ENCODE measurements at places on chromosomes 2 and 18.
A peak's percentile ranks its signal among the peaks of the same experiment; 100 is the strongest.

DNA sequence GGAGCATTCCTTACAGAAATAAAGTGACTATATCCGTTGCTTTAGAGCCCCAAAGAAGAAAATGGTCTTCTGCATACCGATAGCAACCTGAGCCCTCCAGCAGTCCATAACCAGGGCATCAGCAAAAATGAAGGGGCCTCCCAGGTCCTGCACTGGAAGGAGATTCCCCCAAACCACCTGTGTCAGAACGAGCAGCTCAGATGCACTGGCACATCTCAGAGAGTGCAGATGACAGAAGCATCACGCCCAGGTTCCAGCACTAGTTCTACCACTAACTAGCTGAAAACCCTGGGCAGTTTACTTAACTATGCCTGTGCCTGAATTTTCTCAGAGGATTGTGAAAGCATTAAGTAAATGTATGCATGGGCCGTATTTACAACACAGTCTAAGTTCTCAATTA, 466.7 kb upstream of the MYT1L start:
- no peak for DNase-seq

GRCh38 chr2:134573085-134573370, 145.8 kb downstream of the TMEM163 start:
- DNase-seq: no peak

GRCh38 chr18:26468931-26469340, 79.4 kb downstream of the KCTD1 start:
- no peak for DNase-seq

GRCh38 chr2:120732506-120733237, 3.0 kb upstream of the GLI2 start:
- no peak for DNase-seq

DNA sequence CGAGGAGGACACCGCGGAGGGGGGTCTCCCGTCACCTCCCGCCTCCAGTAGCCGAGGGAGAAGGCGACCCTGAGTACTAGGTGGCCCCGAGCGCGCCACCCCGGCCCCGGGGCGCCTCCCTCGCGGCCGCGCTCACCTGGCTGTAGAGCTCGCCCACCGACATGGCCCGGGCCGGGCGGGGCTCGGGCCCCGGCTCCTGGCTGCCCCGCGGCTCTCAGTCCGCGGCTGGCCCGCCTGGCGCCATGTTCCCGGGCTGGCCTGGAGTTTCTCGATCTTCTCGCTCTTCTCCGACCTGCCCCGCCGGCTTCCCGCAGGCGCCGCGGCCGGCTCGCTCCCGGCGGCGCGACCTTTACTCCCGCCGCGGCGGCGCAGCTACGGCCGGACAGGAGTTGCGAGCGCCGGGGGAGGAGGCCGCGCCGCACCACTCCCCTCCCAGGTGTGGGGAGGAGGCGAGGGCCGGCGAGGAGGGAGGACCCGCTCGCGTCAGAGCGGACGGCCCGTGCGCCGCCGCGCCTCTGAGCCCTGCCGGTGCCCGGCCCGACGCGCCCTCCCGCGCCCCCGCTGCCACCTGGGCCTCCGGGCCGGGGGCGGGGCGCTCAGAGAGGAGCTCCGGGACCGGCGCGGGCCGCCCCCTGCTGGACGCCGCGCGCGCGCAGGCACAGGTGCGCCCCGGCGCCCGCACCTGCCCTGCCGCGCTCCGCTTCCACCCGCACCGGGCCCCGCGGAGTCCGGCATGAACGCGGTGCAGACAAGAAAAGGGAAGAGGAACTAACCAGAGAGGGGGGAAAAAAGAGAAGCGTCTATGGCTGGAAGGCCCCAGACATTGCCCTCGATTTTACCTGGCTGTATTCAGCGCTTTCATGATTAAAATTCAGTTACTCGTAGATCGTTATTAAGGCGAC, at the start of gene MYO5B:
MYO5B (minus strand) TSS at position 517 of the 902 bp plus-strand sequence; CDS start at position 163, 354 bp downstream.
- peak; percentile 41 for DNase-seq

DNA sequence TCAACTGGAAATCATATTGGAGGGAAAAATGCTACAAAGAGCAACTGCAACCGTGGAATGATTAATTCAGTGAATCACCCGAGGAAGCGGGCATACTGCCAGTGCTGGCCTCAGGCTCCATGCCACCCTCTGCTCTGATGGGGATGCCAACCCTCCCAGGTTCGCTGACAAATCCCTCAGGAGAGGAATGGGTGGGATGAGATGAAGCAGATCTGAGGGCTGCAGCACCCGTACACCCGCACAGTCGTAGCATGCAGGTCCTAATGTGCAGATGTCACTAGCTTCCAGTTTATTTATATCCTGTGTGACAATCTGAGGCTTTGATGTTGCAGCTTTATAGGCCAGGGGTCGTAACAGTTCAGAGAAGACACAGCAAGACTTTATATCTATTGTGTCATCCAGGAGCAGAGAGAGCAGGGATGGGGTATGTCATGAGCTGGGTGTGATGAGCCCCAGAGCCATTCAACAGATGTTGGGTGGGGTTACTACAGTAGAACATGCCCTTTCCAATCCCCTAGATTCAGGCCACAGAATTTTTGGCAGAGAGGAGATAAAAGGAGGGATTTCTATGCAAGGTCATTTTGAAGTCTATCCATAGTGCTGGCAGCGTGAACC, 44.6 kb downstream of the DPP4 start:
- DNase-seq: no peak

- no peak for DNase-seq
Measured at GRCh38 chr2:100126201-100126600, 16.2 kb downstream of the AFF3 start.

GRCh38 chr2:101442042-101442666, 32.8 kb downstream of the RFX8 start:
- DNase-seq: no peak

DNA sequence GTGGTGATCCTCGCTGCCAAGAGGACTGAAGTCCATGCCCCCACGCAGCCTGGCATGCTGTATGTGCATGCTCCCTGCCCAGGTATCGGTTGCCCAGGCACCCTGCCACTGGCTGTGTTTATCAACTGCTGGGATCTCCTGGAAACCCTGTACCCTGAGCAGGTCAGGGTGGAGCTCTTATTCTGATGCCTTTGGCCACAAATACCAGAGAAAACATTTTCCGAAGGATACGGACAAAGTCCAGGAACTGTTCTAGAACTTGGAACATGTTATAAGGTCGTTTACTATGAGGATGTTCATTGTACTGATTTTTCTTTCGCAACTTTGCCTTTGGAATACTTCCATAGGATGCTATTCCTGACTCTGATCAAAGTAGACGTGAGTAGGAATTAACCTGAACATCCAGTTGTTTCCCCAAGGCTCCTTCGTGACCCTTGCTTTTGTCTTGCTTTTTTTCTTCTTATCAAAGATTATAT, 55.2 kb downstream of the TMEM17 start:
- no peak for DNase-seq

DNA sequence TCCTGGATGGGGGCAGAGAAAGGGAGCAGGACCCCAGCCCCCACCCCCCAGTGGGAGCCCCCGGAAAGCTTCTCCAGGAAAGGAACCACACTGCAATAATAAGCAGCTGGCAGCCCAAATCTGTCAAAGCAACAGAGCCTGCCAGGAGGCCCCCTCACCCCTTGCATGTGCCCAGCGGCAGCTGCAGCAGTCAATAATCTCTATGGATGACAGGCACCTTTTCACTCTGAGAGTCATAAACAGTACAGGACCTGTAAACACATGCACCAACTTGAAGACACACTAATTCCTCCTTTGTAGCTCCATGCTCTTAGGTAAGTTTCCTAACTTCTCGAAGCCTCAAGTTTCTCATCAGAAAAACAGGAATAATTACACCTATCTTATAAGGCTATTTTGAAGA, 26.2 kb upstream of the KDM3A start:
- DNase-seq: no peak

DNA sequence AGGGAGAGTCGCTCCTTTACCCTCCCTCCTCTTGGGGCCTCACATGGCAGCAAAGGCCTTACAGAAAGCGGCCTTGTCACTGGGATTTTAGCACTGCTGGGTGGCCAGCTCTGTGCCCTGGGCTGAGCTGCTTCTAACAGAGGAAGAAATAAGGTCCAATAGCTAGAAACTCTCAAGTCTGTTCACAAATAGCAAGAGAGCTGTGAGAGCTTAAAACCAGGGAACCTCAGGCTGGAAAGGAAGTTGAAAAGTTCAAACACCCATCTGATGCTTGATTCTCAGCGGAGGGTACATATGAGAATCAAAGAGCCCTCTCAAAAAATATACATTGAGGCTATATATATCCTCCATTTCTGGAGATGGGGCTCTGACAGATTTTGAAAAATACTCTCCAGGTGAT, 54.7 kb downstream of the ST6GAL2 start:
- DNase-seq: no peak

DNA sequence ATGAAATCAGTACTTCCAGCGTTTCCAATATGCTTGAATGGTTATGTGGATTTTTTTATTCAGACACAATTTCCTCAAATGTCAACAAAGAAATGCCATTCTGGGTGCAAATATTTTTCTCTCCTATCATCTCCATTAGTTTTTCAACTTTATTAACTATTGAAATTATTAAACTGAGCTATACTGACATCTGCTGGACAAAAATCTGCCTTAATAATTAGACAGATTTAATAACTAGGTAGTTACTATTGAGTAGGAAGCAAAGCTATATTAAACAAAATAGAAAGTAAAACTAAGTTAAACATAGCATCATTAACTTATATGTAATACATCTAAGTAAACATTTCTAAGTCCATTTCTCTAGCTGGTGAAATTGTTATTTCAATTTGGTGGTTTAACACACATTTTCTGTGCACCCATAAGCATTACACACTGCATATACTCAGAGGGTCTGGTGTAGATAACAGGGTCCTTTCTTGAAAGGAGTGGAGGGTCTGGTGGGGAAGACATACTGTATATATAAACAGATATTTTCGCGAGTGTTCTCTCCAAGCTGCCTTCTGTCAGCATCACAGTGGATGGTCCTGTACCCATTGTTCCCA, 77.0 kb downstream of the LANCL1 start:
- DNase-seq: no peak

- DNase-seq: no peak
Measured at GRCh38 chr2:143158551-143159485, 29.6 kb downstream of the ARHGAP15 start.

- DNase-seq: no peak
Measured at GRCh38 chr2:61450144-61450543, 20.7 kb downstream of the USP34 start.

DNA sequence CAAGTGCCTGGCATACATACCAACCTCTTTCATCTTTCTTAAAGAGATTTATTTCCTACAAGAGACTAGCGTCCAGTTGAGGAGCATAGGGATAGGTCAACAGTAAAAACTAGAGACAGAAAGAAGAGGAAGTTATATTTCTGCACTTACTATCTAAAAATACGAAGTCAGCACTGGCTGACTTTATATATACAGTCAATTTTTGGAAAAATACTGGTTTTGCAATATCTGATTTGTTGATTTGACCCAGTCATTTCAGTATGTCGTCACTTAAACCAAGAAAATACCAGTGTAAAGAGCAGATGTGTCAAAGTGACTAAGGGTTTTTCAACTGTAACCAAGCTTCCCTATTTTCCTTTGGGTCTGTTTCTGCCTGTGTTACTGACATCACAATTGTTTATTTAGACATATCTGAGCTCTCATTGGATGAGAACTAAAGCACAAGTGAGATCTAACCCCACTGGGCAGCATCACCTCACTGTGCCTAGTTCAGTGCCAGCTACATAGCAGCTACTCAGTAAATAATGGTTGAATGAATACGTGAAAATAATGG, 23.0 kb downstream of the CYTIP start:
- DNase-seq: no peak

DNA sequence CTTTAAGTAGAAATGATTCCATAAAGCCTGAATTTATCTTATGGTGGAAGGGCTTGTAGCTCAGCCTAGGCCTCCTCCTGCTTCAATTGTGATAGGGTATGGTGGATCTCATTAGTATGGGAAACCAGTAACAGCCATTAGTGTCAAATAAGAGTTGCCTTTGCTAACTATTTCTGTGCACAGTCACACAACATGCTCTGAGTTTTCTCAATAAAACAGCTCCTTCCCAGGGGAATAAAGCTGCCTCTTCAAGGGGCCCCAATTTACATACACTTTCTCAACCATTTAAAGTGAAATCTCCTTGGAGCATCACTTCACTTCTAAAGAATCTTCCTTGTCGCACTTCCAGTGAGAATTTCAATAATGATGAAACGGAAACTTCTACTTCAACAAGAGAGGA, 53.4 kb downstream of the KLF7 start:
- DNase-seq: no peak

- DNase-seq: no peak
Measured at GRCh38 chr2:735670-736218, 58.5 kb upstream of the TMEM18 start.

- no peak for DNase-seq
Measured at GRCh38 chr2:177568390-177568789, 175.8 kb downstream of the AGPS start.

DNA sequence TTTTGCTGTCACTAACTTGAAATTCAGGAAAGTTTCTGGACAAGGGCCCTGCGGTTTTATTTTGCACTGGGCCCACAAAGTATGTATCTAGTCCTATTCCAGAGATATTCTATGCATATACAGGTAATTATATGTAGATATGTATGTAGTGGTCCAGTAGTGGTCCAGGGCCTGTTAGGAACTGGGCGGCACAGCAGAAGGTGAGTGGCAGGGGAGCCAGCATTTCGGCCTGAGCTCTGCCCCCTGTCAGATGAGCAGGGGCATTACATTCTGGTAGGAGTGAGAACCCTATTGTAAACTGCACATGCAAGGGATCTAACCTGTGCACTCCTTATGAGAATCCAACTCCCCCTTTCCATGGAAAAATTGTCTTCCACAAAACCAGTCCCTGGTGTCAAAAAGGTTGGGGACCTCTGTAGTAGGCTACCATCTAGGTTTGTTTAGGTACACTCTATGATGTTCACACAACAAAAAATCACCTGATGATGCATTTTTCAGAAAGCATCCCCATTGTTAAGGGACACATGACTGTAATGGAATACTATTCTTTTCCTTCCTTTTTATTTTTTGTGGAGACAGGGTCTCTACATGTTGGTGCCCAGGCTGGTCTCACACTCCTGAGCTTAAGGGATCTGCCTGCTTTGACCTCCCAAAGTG, 2.8 kb upstream of the PPP4R3B start:
- no peak for DNase-seq

Measured in cortex of kidney (tissue), 1 donor.